Fibroblast of skin of left quadriceps (primary cell): ENCODE measurements at places on chromosomes 7 and 10.
A peak's percentile ranks its signal among the peaks of the same experiment; 100 is the strongest.

DNA sequence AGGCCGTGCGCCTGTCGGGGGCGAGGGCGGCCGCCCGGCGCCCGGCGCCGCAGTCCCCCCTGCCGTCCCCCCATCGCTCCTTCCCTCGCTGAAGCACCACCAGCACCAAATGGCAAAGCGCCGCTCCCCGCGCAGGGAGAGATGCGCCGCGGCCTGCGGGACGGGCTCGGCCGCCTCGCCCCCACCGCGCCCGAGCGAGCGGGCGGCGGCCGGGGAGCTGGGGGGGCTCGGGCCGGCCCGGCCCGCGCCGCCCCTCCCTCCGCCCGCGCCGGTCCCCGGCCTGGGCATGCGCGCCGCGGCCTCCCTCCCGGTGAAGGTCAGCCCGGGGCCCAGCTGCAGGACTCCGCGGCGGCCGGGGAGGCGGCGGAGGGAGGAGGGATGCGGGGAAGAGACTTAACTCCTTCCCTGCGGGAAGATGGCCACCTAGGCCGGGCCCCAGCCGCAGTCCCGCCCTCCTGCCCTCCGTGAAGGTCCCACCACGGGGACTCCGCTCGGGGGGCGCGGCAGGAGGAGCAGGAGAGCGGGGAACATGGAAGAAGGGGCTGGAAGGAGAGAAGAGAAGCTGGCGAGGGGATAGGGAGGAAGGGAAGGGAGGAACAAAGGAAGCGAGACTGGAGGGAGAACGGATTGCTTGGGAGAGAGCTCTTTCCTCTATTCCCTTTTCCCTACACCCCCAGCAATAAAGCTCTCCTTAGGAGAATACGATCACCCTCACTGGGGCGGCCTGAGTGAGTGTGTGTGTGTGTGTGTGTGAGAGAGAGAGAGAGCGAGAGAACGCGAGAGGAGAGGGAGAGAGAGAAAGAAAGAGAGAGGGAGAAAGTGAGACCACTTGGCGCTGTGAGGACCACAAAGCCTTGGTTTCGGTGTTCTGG, 3.4 kb upstream of the SMARCD3 start:
- peak; percentile 46 for DNase-seq

GRCh38 chr10:111278266-111278665, 201.4 kb downstream of the ADRA2A start:
- DNase-seq = no peak

- no peak for DNase-seq
These were observed 29.7 kb downstream of the PLPP4 start for GRCh38 chr10:120486671-120487205.

DNA sequence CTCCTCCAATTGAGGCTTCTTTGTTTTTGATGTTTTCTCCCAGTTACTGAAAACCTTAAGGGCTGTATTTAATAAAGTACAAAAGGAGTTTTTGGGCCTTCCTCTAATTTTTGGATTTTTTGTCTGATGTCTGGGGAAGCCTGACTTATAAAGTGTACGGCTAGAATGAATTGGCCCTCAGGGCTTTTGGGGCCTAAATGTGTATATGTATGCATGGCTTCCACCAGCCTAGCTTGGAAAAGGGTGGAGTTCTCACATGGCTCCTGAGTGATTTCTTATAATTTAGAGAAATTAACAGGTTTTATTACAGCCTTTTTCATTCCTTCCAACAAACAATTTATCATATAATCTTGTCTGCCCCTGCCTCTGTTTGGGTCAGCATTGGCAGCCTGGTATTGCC, 10.4 kb upstream of the TBATA start:
- no peak for DNase-seq

DNA sequence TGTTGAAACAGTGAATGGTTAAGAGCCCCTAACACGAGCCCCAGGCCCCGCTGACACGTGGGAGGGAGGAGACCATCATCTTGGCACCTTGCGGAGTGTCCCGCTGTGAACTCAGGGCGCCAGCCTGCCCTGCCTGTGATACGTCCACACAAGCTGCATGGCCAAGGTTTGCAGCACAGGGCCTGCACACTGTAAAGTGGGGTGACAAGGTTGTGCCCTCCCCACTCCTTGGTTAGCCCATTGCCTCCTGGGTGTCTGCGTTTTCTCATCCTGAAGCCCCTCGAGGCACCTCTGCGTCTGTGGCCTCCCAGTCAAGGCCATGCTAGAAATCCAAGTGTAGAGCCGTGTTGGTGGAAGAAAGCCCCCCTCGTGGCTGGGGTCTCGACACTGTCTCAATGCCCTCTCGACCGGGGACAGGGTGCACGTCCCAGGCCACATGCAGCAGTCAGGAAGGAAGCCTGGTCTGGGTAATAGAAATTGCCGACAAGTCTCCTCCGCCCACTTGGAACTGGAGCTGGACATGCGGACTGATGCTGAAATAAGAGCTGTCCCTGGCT, 192.1 kb downstream of the DNAJB6 start:
- no peak for DNase-seq

- DNase-seq = no peak
These were observed 218.1 kb downstream of the MAD1L1 start for GRCh38 chr7:2014391-2015241.

DNA sequence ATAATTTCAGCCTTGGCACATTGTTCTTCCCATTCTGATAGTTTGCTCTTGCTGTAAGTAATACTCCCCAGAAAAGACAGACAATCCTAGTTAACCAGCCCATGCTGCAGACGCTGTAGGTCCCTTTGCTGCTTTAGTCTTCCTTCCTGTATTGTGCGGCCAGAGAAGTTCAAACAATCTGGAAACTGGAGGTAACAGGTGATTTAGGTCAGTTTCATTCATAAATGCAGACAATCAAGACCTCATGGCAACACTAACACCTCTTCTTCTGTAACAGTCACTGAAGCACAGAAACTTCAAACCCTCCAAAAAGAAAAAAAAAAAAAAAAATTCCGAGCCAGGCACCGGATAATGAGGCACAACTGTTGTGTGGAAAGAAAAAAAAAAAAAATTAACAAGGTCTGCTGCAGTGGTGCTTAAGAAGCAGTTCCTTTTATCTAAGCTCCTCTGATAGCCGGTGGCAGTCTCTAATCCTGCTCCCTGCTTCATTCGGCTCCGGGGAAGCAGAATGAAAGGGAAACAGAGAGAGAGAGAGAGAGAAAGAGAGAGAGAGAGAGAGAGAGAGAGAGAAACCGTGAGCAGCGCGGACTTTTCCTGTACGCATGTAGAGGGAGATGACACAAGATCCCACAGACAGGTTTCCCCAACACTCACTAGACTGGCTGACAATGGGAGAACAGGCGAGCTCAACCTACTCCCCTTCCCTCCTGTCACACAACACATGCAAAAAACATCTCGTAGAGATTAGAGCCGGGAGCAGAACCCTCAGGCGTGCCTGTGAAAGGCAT, at the start of gene SEMA3A:
Gene SEMA3A (minus strand): TSS at position 306 of the 788 bp plus-strand sequence. CDS start 203 bp downstream, at position 103.
- DNase-seq = peak; percentile 74

DNA sequence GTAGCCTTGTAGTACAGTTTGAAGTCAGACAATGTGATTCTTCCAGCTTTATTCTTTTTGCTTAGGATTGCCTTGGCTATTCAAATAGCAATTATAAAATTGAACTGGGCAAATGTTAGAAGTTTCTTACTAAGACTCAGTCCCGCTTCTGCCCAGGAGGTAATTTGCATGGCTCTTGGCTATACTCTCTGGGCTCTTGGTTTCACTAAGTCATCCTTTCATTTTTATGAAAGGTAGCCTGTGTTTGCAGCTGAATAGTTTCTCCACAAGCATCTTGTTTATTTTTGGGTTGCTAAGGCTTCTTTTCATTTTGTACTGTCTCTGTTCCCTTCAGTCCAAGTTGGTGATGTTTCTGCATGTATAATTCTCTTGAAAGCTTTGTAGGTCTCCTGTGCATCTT, 340.6 kb downstream of the SH2D4B start:
- DNase-seq = no peak

GRCh38 chr10:132607961-132608495, 70.4 kb downstream of the INPP5A start:
- DNase-seq = no peak

DNA sequence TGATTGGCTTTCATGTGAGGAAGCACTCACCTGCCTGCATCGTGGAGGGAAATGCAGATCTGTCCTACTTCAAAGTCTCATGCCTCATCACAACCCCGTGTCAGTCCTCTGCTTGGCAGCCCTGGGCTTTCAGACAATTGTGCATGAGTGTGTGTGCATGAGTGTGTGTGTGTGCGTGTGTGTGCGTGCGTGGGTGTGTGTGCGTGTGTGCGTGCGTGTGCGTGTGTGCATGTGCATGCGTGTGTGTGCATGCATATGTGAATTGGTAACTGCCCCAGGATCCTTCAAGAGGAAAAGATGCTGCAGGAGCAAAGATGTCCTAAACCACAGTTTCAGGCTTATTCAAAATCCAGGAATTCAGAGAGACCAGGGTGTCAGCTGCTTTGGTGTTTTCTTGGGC, 71.3 kb downstream of the LANCL2 start:
- no peak for DNase-seq

- DNase-seq = no peak
These were observed 16.4 kb upstream of the PARP12 start for GRCh38 chr7:140079121-140079536.

- DNase-seq = no peak
These were observed 14.0 kb upstream of the BLNK start for GRCh38 chr10:96285331-96285752.

GRCh38 chr7:157945401-157945800, 608.6 kb downstream of the DNAJB6 start:
- no peak for DNase-seq

GRCh38 chr7:126780993-126781392, 471.7 kb downstream of the GRM8 start:
- no peak for DNase-seq

- no peak for DNase-seq
These were observed 233.5 kb downstream of the XPNPEP1 start for GRCh38 chr10:109689785-109690184.

DNA sequence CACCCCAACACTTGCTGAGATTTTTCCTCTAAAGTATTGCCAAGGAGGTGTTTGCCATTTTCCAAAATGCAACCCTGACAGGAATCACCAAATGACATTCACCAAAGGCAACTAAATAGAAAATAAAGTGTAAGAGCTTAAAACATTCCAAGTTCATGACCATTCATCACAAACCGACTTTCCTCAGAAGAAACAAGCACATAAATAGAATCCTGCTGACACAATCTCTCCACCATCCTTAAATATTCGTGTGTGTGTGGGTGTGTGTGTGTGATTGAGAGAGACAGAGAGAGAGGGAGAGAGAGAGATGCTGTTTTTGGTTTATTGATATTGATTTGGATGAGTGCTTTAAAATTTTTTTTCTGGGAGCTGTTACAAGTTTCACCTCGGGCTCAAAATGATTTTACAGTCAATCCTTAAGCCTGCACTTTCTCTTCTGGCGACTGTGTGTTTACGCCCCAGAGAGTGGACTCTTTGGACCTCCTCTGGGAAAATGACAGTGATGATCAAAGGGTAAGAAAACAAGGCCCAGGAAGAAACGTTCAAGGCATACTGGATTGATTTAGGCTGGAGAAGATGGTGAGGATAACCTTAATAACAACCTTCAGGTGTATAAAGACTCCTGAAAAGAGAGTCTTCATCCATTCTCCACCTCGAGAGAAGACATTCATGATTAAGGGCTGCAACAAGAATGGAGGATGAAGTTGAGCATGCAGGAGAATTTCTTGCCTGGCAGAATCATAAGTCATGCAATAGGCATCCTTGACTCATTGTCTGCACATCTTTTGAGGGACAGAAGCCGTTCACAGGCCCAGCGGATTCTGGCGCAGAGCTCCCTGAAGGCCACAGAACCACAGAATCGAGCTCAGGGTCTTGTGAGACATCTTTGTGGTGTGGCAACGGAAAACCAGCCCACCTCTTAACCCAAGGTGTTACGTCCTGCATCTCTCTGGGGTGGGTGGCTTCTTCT, 104.4 kb upstream of the FGFR2 start:
- peak; percentile 38 for DNase-seq

DNA sequence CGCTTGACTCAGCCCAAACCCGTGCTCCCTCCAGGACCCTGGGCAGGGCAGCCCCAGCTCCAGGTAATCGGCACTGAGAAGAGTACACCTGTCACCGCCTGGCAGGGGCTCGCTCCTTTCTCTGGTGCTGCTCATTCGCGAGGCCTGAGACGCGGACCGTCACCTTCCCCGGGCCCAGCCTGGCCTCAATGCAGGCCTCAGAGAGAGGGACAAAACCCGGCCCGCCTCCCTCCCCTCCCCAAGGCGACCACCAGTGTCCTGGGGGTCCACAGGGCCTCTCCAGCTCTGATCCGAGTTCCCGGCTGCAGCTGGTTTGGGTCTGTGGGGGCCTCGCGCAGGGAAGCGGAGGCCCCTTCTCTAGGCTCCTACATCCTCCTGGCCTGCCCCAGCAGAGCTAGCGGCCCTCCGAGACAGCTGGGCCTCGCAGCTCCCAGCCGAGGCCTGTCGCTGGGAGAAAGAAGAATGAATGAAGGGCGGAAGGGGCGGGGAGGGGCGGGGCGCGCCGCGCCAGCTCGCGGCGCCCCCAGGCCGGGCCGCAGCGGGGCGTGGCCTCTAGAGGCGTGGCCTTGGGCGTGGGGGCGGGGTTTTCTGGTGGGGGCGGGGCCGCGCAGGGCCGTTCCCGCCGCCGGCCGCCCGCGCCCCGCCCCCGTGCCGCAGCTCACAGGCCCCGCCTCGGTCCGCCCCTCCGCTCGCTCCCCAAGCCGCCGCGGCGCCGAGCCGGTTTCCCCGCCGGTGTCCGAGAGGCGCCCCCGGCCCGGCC, at the start of gene LIMK1:
Gene LIMK1 (plus strand): TSS at position 688 of the 760 bp plus-strand sequence. CDS start 187 bp downstream, outside the sequence.
- peak; percentile 59 for DNase-seq

- no peak for DNase-seq
These were observed 41.8 kb upstream of the TSPAN13 start for GRCh38 chr7:16711730-16712129.

- no peak for DNase-seq
These were observed 14.5 kb upstream of the HOXA13 start for GRCh38 chr7:27214239-27214950.

DNA sequence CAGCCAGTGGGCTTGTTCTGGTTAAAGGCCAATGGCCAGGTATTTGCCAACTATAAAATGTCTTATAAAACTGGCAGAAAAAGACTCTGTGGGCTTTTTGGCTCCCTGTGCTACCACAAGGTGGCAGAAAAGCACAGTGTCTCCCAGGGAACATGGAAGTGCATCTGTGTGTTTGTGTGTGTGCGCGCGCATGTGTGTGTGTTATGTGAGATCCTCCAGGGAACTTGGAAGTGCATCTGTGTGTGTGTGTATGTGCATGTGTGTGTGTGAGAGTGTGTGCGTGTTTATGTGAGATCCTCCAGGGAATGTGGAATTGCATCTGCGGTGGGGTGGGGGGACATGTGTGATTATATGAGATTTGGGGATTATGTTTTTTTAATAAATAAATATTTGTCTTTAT, 30.2 kb upstream of the ABI1 start:
- peak; percentile 21 for DNase-seq

- DNase-seq = no peak
These were observed 225.0 kb downstream of the SDHAF3 start for GRCh38 chr7:97342512-97342911.

DNA sequence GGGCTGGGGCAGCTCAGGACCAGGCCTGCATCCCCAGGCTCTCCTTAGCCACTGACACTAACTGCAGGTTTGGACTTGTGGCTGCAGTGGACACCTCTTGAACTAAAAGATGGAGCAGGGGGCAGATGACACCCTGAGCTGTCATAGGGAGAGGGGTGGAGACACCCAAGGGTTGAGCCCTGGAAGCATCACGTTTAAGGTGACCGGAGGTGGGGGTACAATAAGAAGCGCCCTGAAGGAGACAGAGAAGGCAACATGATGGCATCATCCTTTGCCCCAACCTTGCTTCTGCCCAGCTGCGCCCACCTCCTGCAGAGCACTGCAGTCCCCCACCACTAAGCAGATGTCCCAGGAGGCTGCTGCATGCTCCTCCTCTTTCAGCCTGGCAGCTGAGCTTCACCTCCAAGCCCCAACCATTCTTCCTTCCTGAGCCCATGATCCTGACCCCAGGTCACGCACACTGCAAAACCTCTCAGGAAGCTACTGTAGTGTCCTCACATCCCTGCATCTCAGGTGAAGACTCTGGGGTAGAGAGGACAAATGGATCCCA, 25.5 kb downstream of the OGDHL start:
- no peak for DNase-seq
